Progenitor cell of endocrine pancreas (in vitro differentiated cells): ENCODE measurements at places on chromosomes 2 and 18. TPM values are rescaled to one million over a fixed set of nuclear protein-coding genes. Genes with fewer than 3 reads are reported as not detected.

ABCG5 gene
- not detected in 2 replicates for total RNA-seq

GNAL gene
- 10.0 and 10.5 TPM in 2 replicates for total RNA-seq

GRCh38 chr2:63977904-63978303 is 41.3 kb downstream of the VPS54 start:
- no peak for DNase-seq

DNA sequence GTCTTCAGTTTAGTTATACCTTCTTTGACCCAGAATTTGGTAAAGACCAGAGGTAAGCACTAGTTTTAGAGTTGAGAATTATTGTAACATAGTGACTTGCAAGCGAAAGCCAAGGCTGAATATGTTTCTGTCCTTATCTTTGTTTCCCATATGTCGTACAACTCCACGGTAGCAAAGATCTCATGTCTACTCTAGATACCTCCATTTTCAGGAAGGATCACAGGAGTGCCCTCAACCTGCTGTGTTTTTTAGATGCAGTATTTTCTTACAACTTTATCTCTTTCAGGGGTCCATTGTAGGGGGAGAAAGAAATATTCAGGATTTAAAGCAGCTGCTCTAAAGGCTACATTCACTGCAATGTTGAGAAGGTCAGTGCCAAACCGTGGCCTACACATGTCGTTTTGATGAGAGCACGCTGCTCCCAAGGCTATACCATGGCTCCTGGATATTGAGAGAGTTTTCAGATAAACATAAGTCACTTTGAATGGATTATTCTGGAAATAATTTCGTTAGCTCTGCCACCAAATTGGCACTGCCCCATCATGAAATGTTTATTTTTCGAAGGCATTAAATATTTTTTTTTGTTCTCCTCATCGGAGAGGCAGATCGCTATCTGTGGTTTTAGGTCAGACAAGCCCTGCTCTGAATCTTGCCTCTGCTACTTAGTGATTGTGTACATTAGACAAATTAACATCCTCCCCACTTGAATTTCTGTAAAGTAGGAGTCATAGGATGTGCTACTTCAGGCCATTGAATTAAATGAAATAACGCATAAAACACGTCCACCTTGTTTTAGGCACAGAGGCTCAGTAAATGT is 2.1 kb downstream of the RHBDD1 start:
- no peak for DNase-seq

DNA sequence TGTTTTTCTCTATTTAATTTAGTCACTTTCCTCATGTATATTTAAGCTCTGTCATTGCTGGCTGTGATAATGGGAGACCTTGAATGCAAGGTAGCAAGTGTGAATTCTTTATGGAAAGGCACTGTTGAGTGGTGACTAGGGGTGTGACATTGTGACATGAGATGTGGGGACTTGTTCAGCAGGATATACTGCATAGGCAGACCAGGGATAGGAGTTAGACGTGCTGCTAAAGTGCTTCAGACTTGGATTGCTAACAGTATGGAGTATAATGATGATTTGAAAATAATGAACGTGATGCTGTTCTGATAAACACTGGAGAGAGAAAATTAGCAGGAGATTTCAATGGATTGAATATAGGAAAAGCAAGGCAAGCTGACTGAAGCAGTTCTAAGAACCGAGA is 135.1 kb downstream of the NCOA1 start:
- no peak for DNase-seq

DNA sequence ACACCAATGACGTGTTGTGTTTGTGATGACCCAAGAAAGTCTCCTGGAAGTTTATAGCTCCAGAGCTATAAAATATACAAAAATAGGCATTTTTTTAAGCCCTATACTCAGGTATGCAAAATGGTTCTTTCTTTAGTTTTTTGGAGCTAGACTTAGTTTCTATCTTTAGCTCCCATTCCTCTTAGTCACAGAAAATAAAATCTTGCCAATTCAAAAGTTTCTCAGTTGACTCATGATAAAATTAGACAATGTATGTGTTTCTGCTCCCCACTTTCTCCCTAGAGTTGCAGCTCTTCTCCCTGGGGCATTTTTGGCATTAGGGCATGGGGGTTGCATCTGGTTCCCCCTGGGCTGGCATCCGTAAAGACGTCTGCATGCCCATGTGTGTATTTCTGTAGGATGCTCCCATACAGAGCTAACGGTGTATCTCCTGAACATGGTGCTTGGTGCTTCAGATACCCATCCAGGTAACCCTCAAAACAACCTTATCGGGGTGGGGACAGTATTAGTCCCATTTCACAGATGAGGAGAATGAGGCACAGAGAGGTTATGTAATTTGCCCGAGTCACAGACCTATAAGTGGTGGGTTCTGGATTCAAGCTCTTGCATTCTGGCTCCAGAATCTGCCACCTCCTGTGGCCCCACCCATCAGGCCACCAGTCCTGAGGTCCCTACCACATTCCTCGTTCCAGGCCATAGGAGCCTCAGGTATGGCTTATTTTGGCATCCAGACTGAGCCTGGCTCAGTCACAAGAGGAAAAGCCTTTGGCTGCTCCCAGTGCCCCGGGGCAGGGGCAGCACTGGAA is 43.1 kb upstream of the ASAP2 start:
- DNase-seq = no peak

- DNase-seq = peak; percentile 63
Observed at GRCh38 chr2:16507655-16508489, 157.8 kb downstream of the CYRIA start.

GRCh38 chr2:149315461-149315860 is 14.9 kb upstream of the LYPD6 start:
- DNase-seq = no peak

- no peak for DNase-seq
Observed at GRCh38 chr18:79926306-79926705, 25.1 kb downstream of the SLC66A2 start.

PAX8 gene
- total RNA-seq = 3.9 and 8.4 TPM in 2 replicates

- DNase-seq = no peak
Observed at GRCh38 chr2:172288603-172289002, 138.8 kb upstream of the ITGA6 start.

GRCh38 chr2:27572439-27572838 is 10.4 kb upstream of the ZNF512 start:
- no peak for DNase-seq

DNA sequence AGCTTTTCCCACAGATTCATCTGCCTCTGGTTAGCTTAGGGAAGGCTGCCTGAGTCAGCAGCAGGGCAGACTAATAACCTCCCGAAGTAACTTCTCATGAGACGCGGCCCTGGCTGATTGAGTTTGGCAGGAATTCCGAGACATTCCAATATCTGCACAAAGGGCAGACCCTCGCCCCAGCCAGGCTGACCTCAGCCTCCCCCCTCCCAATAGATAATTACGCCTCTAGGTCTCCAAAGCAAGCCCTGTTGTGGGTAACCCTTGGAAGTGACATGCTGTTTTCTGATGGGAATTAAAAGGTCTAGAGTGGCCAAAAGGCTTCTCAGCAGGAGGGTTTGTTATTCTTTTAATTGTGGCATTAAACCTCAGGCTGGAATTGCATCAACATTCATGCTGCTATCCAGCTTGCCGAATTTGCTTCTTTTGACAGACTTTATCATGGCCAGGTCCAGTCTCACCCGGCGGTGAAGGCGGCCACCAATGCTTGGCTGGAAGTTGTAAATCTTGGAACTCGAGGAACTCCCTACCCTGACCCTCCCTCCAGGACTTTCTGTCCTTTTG is 98.0 kb upstream of the SLC14A2 start:
- no peak for DNase-seq

DNA sequence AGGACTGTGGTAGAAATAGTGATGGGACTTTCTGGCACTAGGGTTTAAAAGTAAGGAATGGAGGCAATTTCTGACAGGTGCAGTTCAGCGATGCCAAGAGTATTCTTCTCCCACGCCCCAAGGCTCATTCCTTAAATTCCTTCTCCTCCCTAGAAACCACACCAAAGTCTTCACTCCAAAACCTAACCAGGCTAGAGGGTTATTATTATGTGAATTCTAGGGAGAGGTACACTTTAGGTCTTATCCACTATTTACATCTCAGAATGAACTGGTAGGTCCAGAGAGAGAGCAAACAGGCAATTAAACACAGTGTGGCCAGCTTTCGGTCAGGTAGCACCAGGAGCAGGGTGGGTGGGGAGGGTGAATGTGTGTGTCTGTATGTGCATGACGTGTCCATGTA is 11.4 kb downstream of the IL1F10 start:
- no peak for DNase-seq

- no peak for DNase-seq
Observed at GRCh38 chr18:59664329-59664728, 32.9 kb downstream of the CCBE1 start.

DNA sequence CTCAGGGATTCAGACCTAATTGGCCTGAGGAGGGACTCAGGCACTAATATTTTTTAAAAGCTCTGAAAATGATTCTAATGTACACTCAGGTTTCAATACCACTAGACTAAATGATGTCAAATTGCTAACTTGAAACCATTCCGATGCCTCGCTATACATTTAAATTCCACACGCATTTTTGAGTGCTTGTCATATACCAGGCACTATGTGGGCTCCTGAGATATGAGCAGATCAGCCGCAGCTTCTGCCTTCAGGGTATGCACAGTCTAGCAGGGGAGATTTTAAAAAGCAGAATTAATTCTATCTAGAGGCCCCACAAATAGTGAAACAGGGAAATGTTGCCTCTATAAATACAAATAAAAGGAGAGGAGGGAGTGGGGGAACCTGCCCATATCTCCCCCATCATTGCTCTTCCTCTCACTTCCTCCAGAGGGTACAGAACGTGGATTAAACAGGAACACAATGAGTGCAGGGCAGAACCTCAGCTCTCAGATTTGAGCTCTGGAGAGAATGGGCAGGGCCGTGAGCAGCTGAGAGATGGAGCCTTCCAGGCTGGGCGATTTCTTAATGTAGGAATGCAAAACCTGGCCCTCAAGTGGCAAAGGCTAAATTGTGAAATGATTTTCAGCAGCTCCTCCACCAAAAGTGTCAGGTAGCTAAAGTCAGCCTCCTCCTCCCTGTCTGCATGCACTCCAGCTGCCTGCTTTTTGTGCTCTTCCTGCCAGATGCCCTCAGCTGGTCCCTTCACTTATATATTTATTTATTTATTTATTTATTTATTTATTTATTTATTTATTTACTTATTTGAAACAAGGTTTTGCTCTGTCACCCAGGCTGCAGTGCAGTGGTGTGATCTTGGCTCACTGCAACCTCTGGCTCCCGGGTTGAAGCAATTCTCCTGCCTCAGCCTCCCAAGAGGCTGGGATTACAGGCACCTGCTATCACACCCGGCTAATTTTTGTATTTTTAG is 24.6 kb upstream of the LBH start:
- no peak for DNase-seq

DNA sequence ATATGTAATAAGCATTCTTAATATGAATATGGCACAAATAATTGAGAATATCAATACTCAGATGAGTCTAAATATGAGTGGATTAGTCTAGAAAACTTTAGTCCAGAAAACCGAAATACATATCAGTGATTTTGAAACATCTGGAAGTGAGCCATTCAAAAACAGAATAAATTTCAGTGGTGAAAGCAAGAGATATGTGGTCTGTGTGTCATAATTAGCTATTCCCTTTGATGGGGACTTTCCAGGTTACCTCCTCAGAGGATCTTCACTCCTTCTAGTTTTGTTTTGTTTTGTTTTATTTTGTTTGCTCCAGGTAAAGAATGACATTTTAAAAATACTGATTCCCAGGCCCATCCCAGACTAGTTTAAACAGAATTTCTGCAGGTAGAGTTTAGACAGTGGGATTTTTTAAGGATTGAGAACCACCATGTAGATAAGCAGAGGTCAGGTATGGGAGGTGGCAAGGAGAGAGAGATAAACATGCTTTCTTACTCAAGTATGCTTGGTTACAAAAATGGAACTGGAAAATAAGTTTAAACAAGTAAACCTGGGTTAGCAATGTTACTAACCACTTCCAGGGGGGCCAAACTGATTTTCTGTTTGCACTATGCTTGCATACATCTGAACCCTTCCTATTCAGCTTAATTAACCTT is 70.7 kb downstream of the NABP1 start:
- no peak for DNase-seq

- no peak for DNase-seq
Observed at GRCh38 chr2:187593697-187594096, 39.5 kb upstream of the TFPI start.

DNA sequence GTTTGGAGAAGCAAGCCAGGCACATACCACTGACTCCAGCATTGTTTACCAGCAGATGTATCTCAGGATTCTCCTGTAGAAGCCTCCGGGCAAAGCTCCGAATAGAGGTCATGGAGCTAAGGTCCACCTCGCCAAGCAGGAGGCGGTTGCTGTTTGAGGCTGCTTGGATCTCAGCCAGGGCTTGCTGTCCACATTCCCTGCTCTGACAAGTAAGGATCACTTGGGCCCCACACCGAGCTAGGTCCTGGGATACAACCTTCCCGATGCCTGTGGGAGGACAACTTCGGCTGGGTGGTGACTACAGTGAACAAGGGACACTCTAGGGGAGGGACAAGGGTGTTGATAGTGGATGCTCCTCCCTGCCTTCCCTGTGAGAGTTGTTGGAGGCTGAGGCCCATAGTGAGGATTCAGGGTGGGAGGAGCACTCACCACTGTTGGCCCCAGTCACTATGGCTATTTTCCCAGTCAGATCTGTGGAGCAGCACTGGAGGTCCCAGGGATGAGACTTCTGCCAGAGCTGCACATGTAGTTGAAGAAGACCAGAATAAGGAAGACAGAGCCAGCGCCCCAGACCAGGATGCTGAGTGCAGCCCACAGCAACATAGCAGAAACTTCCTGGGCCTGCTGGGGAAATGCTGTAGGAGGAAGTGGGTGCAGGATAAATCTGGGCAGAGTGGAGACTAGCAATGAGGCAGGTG is 8.3 kb downstream of the C2orf81 start:
- no peak for DNase-seq

- DNase-seq = no peak
Observed at GRCh38 chr18:62629031-62629430, 86.3 kb upstream of the PHLPP1 start.

- no peak for DNase-seq
Observed at GRCh38 chr18:45541421-45541820, 73.9 kb upstream of the SLC14A2 start.

GRCh38 chr2:191122638-191123294 is 28.0 kb downstream of the STAT4 start:
- no peak for DNase-seq

DNA sequence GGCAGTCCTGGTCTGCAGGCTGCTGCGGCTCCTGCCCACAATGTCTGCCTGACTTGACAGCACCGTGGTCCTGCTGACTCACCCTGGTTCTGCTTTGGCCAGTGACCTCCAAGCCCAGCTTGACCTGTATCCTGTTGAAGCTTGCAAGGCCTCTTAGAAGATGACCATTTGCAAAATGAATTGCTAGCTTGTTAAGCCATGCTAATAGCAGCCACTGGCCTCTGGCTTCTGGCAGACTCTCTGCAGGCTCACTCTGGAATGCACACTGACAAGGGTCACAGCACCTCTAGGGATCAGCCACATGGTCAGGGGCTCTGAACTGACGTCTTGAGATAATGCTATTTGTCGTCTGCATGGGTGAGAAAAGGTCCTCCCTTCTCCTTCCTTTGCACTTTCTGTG is 25.9 kb downstream of the CNGA3 start:
- DNase-seq = no peak

DNA sequence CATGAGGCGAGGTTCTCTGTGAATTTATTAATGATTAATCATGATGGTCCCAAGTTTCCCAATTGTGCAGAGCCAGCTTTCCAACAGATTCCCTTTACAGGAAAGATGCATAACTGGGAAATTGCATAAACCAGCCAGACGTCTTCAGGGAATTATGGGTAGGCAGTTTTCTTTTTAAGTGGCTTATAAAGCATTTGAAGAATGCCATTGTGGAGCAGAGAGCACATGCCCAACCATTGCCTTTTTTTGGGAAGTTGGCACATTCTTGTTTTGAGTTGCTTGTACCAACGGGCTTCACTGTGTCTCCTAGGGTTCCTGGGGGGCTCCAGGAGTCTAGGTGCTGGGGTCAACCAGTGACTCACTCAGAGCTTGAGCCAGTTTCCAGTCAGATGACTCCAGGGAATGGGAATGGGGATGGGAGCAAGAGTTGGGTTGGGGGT is 231.7 kb upstream of the FOSL2 start:
- no peak for DNase-seq
